GM12864 (cell line): ENCODE measurements at places on chromosomes 3 and 15.

DNA sequence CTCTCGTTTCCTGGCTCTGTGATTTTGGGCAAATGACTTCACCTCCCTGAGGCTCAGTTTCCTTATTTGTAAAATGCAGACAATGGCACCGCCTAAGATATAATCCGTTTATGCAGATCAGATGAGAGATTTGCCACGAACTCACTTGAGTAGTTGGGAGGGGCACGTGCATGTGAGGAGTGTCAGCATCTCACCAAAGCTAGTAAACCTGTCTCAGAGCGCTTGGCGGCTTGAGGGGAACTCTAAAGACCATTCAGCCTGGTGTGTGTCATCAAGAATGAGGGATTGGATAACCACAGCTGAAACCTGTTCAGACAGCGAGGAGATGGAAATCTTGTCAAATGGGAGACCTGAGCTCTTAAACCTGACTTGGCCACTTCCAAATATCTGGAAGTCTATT is 48.7 kb downstream of the BDH1 start:
- no peak for DNase-seq

GRCh38 chr3:104635872-104636580 is 730.7 kb upstream of the ALCAM start:
- no peak for DNase-seq

- DNase-seq: no peak
Measured at GRCh38 chr15:58448906-58449305, 17.1 kb downstream of the LIPC start.

GRCh38 chr3:66237552-66237951 is 16.8 kb downstream of the SLC25A26 start:
- DNase-seq: no peak

DNA sequence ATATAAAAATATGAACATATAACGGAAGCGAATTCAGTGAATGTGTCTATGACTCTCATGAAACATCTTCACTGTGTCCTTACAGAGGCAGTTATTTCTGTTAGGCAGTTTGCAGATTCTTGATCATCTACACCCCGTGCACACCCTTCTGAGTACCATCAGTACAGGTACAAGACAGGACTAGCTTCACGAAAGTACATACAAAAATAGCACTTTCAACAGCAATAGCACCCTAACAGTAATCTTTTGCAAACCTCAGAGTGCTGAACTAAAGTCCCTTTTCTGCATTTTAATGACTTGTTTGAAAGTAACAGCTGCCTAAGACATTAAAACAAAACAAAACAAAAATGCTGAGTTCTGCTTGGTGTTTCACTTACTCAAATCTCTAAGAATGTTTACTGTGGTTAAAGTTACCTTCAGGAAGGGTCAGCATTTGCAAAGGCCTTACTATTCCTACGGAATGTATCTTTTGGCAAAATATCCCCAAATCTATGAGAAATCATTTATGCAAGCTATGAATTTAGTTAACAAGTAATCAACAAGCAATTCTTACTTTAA is 104.1 kb downstream of the CNTN3 start:
- no peak for DNase-seq

DNA sequence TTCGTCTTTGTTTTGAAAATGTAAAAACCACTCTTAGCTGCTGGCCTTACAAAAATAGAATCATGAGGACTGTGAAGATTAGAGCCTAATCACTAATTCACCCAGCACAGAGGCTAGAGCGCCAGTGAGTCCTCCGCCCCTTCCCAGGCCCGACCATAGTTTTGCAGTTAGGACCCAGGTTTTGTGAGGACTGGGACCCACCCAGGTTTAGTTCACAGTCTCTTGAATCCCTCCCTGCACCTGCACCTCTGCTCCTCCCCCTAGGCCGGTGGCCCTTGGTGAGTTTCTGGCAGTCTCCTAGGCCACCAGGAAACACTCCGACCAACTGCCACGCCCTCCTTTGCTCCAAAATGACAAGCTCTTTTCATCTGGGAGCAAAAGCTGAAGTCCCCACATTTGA is 136.0 kb upstream of the CCDC54 start:
- DNase-seq: no peak

DNA sequence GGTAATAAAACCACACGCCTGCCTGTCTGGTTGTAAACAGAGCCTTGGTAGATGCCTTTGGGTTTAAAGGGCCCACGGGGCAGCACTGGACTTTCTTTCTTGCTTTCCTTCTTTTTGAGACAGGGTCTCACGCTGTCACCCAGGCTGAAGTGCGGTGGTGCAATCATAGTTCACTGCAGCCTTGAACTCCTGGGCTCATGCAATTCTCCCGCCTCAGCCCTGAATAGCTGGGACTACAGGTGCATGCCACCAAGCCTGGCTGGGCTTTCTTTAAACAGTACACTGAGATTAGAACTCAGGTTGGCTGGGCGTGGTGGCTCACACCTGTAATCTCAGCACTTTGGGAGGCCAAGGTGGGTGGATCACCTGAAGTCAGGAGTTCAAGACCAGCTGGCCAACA is 42.2 kb downstream of the POC1A start:
- no peak for DNase-seq
